ENCODE measurements at places on chromosomes 4 and X.

DNA sequence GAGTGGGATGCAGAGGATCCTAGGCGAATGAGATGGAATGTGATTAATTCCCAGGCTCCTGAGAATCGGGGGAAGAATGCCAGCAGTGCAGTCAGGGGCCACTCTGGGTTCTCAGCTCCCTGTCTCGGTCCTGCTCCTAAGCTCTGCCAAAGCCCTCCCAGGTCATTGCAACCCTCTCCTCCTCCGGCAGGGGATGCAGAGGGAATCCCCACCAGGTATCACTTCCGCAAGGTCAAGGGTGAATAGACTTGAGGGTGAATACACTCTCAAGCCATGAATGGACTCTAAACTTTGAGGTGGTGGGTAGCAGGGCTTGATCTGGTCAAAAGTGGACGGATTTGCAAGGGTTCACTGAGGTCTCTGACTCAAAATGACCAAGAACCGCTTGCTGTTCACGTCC lies 139.3 kb upstream of the MXRA5 start:
- DNase-seq = no peak

DNA sequence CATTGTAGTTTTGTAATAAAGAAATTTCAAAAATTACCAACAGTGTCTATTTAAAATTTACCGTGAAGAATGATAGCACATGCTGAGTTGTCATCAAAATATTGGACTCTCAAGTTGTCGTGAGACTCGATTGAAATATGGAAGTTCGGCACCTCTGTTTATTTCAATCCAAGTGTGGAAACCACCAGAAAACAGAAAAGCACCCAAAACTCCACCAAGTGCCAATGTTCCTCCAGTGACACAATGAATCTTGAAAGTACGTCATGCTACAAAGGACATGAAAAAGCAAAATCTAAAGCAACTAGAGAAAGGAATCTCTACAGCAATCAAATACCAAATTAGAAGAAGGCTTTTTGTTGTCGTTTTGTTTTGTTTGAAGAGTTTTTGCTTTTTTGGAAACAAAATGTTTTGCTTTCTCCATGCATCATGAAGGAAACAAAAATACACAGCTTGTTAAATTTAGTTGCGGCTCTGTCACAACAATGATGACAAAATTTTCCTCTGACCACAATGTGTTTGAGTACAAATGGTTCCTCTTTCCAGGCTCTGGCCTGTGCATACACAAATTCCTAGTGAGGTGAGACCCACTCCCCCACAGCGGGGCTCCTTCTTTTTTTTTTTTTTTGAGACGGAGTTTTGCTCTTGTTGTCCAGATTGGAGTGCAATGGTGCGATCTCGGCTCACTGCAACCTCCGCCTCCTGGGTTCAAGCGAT lies 9.6 kb upstream of the IL13RA1 start:
- DNase-seq = no peak

DNA sequence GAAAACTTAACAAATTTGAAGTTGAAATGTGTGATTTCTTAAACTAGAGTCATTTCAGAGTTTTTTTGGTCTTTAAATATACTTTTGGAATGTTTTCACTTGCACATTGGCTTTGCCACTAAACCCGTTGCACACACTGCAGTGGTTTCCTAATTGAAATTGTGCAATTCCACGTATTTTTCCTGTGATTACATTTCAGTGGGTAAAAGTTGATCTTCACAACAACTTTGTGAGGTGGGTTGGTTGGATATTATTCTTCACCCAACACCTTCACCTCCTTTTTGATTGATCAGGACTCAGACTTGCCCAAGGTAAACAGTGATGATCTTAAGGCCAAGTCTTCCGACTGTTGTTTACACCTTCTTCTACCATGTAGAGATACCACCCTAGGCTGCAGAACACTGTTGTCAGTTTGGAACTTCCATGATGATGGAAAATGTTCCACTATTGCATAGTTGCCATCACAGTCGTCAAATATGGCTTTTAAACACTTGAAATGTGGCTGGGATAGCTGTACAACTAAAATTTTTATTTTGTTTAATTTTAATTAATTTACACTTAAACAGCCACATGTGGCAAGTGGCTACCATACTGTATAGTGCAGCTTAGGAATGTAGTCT lies 13.7 kb downstream of the SEPTIN11 start:
- no peak for DNase-seq

DNA sequence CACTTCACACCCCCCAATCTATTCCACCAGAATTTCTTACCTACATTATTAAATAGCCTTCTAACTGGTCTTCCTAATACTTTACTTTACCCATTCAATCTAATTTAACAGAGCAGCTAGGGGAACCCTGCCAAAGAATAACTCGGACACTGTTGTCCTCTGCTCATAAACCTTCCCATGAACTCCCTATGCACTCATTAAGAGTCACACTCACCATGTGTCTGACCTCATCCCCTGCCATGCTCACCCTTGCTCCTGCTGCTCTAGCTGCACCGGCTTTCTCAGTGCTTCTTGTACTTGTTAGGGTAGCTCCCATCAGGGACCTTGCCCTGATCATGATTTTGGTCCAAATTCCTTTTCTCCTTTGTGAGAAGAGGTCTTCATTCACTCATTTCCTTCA lies 54.6 kb upstream of the GUCY1A1 start:
- no peak for DNase-seq

- no peak for DNase-seq
These were observed 207.3 kb downstream of the HS6ST2 start for GRCh38 chrX:132751063-132751690.

DNA sequence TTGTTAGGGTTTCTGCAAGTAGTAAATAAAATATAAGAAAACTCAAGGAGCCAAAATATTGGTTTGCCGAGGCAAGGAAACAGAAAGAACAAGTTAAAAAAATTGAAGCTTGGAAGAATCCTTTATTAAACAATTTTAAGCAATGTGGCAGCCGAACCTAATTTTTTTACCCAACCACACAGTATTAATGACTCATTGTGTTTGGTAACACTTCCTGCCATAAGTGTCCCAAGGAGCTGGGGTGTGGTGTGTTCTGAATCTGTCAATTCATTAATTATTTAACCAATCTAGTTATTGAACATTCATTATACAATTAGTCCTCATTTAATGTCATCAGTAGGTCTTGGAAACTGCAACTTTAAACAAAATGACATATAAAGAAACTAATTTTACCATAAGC lies 19.3 kb upstream of the CPE start:
- DNase-seq = no peak

GRCh38 chr4:104859601-104860237 lies 287.0 kb upstream of the TET2 start:
- DNase-seq = no peak

DNA sequence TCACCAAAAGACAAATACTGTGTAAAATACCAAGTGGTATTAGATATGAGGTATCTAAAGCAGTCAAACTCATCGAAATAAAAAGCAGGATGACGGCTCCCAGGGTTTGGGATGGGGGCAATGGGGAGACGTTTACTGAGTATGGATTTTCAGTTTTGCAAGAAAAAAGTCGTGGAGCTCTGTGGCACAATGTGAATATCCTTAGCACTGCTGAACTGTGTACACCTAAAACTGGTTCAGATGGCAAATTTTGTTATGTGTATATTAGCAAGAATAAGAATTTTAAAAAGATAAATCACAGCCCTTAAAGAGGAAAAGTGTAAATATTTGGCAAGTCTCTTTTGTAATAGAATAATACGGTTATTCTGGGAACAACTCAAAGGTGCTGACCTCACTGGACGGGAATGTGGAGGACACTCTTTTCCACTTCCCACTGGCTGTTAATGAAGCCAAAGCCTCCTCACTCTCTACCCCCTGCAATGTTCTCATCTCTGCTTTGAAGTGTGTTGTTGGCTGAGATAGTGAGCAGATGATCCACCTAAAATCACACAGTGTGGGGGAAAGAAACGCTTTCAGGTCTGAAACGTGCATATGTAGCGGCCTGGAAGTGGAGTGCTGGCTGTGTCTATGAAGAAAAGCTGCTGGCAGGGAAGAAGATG lies 49.2 kb downstream of the SEL1L3 start:
- no peak for DNase-seq

GRCh38 chrX:10882484-10882883 lies 228.6 kb upstream of the HCCS start:
- no peak for DNase-seq

GRCh38 chr4:62835631-62836030 lies 1573.6 kb downstream of the TECRL start:
- DNase-seq = no peak

DNA sequence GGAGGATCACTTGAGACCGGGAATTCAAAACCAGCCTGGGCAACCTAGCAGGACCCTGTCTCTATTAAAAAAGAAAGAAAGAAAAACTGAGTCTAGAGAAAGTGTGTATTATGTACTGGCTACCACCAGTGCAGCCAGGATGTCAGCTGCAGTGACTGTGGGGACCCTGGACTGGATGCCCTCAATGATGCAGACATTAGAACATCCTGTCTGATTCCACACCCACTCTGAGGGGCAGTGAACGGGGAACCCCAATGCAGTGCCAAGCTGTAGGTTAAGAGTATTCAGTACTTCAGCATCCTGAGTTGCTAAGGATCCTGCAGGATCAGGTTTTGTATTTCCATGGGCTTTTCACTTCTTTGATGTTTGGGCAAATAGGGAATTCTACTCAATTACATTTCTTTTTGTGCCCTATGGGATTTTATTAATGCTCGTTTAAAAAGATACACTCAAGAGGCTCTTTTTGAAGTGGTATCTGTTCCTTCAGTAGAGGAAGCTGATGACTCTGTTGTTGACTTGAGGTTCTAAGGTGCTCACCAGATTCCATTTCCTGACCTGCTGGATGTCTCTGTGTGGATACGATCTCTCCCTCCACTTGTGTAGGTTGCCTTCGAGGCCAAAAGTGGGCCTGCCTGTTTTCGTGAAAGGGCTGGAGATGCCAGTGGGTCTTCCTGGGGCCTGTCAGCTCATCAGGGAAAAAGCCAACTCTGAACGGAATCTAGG lies 85.9 kb upstream of the CLCN4 start:
- no peak for DNase-seq

- DNase-seq = no peak
These were observed 1255.7 kb downstream of the ADGRL3 start for GRCh38 chr4:62455871-62456270.

DNA sequence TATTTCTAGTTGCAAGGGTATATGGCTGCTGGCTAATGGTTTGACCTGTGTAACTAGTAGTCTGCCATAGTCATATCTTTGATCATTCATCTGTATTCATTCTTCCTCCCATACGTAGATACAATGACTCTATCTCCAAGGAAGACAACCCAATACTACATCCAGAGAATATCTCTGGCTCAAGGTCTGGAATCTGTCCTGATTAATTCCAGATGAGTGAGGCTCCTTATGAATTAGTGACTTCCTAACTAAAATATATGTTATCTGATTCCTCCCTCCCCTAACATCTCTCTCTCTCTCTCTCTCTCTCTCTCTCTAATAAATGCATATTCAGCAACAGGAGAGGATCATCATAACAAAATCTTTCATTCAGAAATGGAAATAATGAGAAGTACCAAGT lies 641.5 kb downstream of the FAT4 start:
- DNase-seq = no peak

GRCh38 chr4:152773339-152773738 lies 6.2 kb downstream of the TIGD4 start:
- no peak for DNase-seq

GRCh38 chrX:39063037-39063436 lies 261.8 kb downstream of the MID1IP1 start:
- no peak for DNase-seq

- DNase-seq = peak; percentile 81
These were observed 63.5 kb upstream of the ARHGAP36 start for GRCh38 chrX:130994671-130995070.

- no peak for DNase-seq
These were observed 15.0 kb downstream of the SLAIN2 start for GRCh38 chr4:48356355-48356754.

DNA sequence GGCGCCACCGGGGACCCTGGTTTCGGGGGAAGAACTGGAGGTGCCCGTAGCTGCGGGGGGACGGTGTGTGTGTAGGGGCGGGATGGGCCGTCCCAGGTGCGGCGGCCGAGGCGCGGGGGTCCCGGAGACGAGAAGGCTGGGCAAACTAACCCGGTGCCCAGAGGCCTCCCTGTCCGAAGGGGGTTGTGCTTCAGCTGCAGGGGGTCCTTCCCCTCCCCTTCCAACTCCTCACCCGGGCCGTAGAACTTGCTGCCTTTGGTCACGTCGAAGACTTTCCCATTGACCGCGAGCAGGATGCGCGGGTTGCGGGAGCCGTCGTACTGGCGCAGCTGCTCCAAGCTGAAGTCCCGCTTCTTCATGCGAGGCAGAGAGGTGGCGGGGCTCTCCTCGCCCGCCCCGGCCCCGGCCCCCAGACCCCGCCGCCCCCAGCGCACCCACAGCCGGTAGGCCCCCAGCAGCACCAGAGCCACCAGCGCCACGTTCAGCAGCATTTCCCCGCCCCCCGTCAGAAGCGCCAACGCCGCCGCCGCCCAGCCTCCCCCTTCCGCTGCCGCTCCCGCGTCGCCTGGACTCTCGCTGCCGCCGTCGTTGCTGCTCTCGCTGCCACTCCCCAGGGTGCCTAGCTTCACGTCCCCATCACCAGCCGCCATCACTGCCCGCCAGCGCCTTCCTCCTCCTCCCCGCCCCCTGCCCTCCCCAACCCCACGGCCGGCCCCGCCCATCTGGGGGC lies at the start of gene PGRMC2:
PGRMC2 (minus strand) TSS at position 673 of the 730 bp plus-strand sequence; CDS start at position 650, 23 bp downstream.
- DNase-seq = peak; percentile 11

DNA sequence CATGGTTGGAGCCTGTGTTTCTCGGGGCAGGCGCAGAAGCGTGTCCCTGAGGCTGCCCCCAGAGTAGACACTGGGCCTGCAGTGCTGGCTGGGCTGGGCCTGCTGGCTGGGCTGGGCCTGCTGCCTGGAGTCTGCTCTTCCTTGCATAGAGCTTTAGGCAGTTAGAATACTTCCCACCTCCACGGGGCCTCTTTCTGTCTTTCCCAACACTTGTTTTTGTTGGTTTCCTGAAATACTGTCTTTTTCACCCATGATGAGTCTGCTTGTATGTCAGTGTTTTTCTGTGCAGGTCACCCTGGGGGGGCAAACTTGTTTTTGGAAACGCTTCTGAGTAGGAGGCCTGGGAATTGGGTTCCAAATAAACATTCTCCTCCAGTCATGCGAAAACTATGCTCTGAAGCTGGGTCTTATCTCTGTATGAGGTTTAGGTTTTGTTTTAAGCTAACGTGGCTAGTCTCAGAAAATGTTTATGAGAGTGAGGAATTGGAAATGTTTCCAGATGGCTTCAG lies 32.2 kb downstream of the TRMT44 start:
- DNase-seq = no peak

- no peak for DNase-seq
These were observed 414.6 kb upstream of the HS3ST1 start for GRCh38 chr4:11843340-11843739.

DNA sequence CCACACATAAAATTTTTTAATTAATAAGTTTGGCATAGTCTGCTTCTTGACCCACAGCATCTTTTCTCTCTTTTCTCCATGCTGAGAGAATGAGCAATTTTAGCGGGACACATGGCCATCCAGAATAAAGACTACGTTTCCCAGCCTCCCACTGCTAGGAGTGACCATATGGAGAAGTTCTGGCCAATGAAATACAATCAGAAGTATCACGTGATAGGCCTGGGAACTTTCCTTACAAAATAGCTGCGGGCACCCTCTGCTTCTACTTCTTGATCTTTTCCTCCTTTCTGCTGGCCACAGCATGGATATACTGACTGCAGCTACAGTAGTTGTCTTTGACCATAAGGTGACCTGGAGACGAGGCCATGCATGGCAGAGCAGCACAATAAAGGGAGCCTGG lies 348.0 kb downstream of the BCOR start:
- no peak for DNase-seq

Data from HAP-1 (cell line).